ENCODE measurements at places on chromosomes 4 and X.

- no peak for DNase-seq
Observed at GRCh38 chr4:89245459-89245858, 62.1 kb downstream of the GPRIN3 start.

- no peak for DNase-seq
Observed at GRCh38 chr4:16883806-16884205, 14.6 kb downstream of the LDB2 start.

- no peak for DNase-seq
Observed at GRCh38 chr4:68077737-68078136, 51.9 kb downstream of the TMPRSS11F start.

- no peak for DNase-seq
Observed at GRCh38 chr4:139902321-139903320, 237.0 kb downstream of the MGST2 start.

- no peak for DNase-seq
Observed at GRCh38 chr4:3686753-3687152, 79.4 kb upstream of the ADRA2C start.

- no peak for DNase-seq
Observed at GRCh38 chrX:151538190-151539122, 25.0 kb upstream of the PASD1 start.

DNA sequence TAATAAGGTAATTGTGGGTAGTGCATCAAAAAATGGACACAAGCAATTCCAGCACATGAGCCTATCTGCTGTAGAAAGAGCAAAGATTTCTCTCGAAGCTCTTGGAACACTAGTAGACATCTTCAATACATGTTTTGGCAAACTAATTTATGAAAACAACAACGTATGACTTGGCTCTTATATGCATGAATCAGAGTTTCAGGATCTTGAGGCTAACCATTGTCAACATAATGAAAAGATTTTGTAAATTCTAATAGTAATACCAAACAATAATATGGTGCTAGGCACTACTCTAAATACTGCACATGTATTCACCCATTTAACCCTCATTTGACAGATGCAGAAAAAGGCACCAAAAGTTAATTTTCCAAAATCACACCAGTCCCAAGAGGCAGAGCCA is 25.1 kb upstream of the ANKRD50 start:
- DNase-seq = no peak

GRCh38 chrX:134688839-134689238 is 30.6 kb upstream of the PLAC1 start:
- DNase-seq = no peak

- DNase-seq = peak; percentile 78
Observed at GRCh38 chr4:55866290-55866907, 13.0 kb downstream of the EXOC1 start.

GRCh38 chrX:129777218-129778030 is 2.3 kb upstream of the SASH3 start:
- no peak for DNase-seq

- DNase-seq = peak; percentile 67
Observed at GRCh38 chr4:118280501-118281218, 72.1 kb downstream of the PRSS12 start.

DNA sequence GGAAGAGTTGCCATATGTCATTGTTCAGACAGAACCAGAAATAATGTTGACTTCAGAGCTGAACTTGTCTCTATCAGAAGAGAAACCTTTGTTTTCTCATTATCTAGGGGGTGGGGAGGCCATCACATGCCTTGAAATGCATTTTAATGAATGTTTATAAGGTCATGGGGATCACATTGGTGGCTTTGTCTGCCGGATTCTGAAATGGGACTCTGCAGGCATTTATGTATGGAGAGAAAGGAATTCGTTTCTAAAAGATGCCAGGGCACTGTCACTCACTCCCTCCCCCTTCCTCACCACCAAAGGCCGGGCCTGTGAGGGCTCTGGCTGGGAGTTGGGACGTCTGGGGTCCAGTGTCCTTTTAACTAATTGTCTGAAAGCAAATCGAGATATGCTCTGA is 102.2 kb downstream of the MAMLD1 start:
- DNase-seq = no peak

DNA sequence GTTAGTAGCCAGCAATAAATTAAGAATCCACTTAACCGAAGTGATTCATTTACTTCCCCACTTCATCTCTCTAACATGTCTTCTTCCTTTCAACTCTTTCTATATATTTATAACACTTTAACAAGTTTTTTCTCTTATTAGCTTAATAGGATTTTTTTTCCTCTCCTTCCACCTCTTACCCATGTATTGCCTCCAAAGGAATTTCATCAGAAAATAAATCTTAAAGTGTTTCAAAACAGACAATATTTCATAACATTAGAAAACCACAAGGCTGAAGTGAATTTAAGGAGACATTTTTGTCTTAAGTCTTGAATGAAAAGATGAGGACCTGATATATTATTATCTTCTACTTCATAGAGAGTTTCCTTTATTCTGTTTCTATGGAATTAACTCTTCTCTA is 101.5 kb downstream of the PDGFC start:
- DNase-seq = no peak

DNA sequence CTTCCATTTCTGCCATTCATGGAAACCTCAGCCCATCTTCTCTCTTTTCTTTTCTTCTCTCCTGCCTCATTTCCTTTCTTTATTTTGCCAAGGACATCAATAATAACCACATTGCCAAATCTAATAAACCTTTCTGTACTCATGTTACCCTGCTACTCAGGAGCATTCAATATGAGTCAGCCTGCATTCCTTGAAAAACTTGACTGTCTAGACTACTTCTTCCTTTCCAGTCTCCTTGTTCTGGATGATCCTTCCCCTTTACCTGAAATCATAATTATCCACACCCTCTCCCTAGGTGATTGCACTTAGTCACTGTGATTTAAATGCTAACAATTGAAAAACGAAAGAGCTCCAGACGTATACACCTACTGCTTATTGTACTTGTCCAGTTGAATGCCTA is 253.2 kb upstream of the CENPE start:
- peak; percentile 29 for DNase-seq

DNA sequence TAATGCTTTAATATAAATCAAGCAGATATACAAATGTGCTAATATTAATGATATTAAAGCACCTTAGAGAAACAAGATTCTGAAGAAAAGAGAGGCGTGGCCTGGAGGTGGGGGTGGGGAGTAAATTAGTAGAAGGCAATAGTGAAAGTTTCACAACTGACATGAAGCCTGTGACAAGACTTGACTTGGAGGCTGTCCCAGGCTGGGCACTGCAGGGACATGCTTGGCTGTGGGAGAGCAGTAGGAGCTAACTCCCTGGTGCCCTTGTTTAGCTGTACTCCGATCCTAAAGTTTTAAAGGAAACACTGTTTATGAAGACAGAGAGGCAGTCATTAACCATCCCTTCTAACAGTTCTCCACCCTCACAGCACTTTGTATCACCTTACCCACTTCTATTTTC is 239.0 kb upstream of the MAB21L2 start:
- no peak for DNase-seq

- DNase-seq = no peak
Observed at GRCh38 chrX:5857232-5857631, 371.4 kb downstream of the NLGN4X start.

DNA sequence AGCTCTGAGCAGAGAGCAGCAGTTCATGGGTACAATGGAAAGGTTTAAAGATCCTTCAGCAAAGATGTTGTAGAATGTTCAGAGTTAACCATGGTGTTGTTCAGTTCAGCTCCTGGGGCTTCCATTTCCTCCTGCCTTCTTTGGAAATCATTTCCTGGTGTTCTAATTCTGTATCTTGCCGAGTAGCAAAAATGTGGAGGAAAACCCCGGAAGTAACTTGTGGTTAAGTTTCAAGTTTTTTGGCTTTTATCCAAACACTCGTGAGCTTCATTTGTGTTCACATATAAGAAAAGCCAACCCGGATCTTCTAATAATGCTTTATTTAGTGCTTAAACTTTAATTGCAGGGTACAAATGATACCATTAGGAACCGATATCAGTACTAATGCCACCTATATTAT is 33.6 kb upstream of the ARX start:
- DNase-seq = no peak

DNA sequence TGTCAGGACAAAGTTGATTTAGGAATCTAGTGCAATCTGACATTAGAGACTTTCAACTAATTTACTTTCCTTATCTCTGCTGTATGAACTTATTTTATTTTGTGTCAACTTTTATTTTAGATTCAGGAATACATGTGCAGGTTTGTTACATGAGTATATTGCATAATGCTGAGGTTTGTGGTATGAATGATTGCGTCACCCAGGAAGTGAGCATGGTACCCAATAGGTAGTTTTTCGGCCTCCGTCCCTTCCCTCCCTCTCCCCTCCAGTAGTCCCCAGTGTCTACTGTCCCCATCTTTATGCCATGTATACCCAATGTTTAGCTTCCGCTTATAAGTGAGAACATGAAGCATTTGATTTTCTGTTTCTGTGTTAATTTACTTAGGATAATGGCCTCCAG is 68.7 kb upstream of the TEX13D start:
- DNase-seq = no peak

DNA sequence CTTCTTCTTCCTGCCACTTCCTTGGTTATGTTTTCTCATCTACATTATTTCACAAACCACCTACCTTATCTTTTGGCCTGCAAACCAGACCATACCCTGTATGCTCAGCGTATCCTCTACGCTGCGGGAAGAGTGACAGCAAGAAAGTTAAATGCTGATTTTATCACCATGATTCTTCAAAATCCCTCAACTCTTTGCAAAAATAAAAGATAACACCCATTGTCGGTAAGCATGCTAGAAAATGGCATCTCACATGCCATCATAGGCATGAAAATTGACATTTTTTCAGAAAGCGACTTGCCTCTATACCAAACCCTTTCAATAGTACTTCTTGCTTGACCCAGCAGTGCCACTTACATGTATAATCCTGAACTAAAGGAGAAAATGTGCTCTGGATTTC is 102.0 kb downstream of the HPGD start:
- DNase-seq = no peak

DNA sequence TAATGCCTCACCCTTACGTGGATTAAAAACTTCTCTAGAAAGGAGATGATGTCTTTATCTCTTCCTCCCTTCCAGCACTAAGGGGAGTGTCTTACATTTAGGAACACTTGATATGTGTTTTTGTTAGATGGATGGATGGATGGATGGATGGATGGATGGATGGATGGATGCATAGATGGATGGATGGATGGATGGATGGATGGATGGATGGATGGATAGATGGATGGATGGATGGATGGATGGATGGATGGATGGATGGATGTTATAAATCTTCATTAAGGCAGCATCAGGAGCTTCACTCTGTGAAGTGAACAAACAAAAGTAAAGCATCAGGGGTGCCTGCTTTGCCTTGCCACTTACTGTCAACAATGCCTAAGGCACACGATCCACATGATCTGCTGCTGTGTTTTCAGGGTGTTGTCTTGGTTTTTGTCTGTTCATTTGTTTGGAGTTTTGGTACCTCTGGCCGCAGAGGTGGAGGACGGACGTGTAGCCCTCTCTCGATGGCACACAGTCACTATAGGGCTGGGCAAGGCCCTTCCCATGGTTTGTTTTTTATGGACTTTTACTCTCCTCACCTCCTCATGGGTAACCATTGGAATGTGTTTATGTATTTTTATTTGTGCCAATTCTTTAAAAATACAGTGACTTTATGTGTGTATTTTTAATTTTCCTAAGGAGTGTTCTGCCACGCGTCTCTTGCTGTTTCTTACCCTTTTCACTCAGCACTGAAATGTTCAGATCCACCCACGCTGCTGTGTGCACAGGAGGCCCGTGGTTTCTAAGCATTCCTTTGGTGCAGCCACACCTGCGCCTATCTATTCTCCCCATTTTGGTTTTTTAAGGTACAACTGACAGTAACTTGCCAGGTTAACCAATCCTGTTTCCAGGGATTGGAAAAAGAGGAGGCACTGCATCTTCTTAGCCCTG is 91.8 kb upstream of the ENPP6 start:
- DNase-seq = no peak

DNA sequence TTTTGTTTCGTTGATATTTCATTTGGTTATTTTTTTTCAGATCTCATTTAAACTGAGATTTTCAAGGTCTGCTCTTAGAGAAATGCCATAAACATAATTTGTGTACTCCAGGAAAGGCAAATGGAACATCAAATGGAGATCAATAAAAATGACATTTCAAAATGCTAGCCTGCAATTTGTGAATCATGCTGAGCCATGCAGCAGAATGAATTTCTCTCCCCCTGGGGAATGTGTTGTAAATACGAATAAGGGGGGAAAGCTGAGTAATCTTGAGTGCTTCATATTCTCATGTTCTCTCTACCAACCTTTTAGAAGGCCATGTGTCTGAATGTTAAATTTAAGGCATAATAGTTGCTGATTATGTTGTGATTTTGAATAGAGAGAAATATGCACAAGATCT is 7.8 kb downstream of the ZCCHC4 start:
- no peak for DNase-seq

GRCh38 chr4:87985887-87986200 is 10.3 kb downstream of the SPP1 start:
- no peak for DNase-seq

- no peak for DNase-seq
Observed at GRCh38 chrX:28717864-28718263, 130.6 kb downstream of the IL1RAPL1 start.

DNA sequence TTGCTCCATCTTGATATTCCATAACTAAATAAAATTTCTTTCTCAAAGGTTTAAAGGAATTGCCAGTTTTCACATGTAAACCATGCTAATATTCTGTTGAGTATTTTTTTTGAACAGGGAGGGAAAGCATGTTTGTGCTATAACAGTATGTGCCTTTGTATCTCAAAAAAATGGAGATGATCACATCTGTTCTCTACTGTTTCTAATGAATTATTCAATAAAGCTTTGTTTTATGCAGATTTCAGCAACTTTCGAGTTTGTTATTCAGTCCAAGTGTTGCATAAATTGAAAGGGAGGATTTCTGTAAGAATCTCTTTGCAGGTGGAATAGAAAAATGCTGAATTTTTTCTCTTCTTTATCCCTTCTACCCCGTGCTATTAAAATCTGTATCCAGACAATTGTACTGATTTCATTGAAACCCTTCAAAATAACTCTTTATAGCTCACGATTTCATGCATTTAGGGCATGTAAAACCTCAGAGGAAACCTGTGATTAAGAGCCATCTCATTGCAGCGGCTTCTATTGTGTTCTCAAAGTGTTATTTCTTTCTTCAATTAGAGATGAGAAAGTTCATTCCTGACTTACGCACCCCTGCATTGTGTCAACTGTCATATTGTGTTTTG is 42.1 kb downstream of the NEIL3 start:
- DNase-seq = no peak

DNA sequence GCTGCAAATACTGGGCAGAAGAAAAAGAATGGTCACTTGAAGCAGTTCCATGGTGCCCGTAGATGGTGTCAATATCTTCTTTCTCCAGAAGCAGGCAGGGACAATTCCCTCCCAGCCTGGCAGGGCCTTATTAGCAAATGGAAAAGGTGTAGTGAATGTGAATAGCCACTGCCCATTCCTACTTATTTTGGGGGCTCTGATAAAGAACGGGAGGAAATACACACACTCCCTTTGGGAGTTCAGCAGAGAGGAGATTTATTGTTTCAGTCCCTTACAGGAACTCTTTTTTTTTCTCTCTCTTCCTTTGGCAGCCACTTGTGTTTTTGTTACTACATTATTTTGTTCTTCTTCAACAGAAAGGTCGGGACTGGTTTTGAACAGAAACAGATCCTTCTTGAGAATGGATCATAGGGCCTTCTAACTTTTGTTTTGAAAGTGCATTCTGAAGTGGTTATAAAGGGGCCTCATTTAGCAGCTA is at the start of gene EMCN:
TSS of gene EMCN (minus strand) at position 159 of the 478 bp plus-strand sequence. CDS start at position 51, 108 bp downstream.
- DNase-seq = no peak
